ENCODE measurements at places on chromosomes 11 and 22.

DNA sequence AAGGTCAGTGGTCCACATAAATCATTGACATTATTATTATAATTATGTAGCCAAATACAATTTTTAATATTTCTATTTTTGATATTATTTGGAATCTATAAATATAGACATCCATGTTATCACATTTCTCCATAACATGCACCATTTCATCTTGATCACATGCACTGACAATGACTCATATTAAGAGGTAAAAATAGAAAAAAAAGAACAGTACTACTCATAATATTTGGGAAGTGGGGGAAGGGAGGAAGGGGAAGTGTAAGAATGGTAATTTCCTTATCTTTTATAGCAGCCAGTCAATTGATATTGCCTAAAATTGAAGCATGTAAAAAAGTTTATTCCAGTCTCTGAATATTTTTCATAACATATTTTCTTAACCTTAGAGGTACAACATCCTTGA lies 72.3 kb downstream of the ADM start:
- no peak overlapping the region for H3K4me3 ChIP-seq
- no peaks in the 10 kb centered on the region for H3K36me3 ChIP-seq
- H3K27me3 ChIP-seq: no peaks in the 10 kb centered on the region
- H3K27ac ChIP-seq: peak overlapping the region; percentile 58

GRCh38 chr11:74826901-74827300 lies 78.3 kb downstream of the RNF169 start:
- H3K27me3 ChIP-seq: no peaks in the 10 kb centered on the region
- peaks cover 58% of the 10 kb centered on the region for H3K36me3 ChIP-seq
- no peaks in the 10 kb centered on the region for H3K4me1 ChIP-seq
- H3K4me3 ChIP-seq: no peak overlapping the region
- H3K27ac ChIP-seq: no peak overlapping the region

GRCh38 chr22:42644422-42645340 lies 4.3 kb upstream of the ATP5MGL start:
- H3K4me1 ChIP-seq: peaks cover 60% of the 10 kb centered on the region
- peak overlapping the region; percentile 60 for H3K27ac ChIP-seq
- no peaks in the 10 kb centered on the region for H3K36me3 ChIP-seq
- H3K27me3 ChIP-seq: no peaks in the 10 kb centered on the region
- no peak for DNase-seq
- peak overlapping the region; percentile 7 for H3K4me3 ChIP-seq

DNA sequence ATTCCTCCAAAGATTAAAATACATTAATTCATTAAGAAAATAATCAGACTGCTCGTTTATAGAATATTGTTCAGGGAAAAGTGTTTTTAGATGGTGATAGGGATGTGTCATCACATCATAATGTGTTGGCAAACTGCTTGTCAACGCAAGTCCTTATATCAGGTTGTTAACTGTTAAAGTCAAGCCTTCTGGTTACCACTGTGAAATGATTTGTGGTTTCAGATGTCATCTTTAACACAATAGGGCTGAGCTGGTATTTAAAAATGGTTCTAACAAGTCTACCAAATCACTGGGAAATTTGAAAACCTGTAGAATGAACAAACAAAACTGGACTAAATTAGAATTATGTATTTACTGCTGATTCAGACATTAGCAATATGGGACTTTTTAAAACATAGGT lies 2.4 kb upstream of the MMP13 start:
- no peaks in the 10 kb centered on the region for H3K4me1 ChIP-seq
- H3K36me3 ChIP-seq: no peaks in the 10 kb centered on the region
- no peaks in the 10 kb centered on the region for H3K27me3 ChIP-seq
- H3K27ac ChIP-seq: no peak overlapping the region
- DNase-seq: no peak

DNA sequence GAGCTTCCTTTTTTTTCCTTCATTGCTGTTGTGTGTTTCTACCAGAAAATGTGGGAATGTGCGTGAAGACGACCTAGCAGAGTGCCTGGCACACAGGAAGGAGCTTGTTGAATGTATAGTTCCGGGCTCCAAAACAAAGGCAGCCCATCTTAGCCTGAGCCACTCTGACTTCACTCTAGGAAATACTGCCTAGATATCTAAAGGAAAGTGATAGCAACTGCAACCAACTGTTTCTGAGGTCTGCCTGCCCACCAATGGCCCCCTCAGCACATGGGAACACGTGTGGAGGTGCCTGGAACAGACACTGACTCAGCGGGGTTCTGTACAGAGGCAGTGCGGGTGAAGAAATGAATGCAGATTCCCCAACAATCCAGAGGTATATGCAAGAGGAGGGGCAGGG lies 14.7 kb upstream of the XBP1 start:
- peaks cover 7% of the 10 kb centered on the region for H3K4me1 ChIP-seq
- H3K27me3 ChIP-seq: no peaks in the 10 kb centered on the region
- H3K4me3 ChIP-seq: no peak overlapping the region

DNA sequence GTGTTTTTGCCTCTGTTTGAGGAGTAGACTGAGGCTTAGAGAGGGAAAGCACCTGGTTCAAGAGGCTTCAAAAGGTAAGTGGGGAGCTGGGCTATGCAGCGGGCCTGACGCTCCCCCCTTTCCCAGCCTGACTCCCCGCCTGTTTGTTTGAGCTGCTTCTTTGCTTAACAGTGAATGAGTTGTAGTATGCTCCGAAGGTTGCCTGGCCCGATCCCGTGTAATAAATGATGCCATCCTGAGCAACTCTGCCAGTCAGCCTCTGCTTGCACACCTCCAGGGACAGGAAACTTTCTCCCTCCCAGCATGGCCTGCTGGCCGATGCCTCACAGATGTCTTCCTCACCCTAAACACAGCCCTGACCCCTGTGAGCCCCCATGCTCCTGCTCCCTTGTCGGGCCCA lies 45.5 kb upstream of the TTLL12 start:
- no peak overlapping the region for H3K4me3 ChIP-seq
- peaks cover 7% of the 10 kb centered on the region for H3K27me3 ChIP-seq
- DNase-seq: no peak

DNA sequence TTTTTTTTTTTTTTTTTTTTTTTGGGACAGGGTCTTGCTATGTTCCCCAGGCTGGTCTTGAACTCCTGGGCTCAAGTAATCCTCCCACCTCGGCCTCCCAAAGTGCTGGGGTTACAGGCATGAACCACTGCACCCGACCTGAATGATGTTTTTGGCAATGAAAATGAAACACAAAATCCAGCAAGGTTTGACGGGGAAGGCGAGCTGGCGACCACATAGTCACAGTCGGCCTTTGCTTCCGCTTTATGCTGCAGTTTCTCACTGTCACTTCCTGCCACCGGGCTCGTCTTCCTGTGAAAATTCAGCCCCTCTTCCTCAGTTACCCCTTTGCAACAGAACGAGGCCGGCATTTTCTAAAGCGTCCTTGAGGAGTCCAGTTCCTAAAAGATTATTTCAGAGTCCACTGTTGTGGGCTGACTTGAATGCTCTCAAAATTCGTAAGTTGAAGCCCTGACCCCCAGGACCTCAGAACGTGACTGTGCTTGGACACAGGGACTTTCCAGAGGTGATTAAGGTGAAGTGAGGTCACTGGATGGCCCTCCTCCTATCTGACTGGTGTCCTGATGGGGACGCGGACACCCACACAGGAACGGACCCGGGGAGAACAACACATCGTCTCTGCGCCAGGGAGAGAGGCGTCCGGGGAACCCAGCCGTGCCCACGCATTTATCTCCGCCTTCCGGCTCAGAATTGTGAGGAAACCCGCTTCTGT lies 2.9 kb upstream of the BID start:
- DNase-seq: no peak
- no peaks in the 10 kb centered on the region for H3K27me3 ChIP-seq
- H3K36me3 ChIP-seq: no peaks in the 10 kb centered on the region
- H3K4me1 ChIP-seq: peaks cover 31% of the 10 kb centered on the region

DNA sequence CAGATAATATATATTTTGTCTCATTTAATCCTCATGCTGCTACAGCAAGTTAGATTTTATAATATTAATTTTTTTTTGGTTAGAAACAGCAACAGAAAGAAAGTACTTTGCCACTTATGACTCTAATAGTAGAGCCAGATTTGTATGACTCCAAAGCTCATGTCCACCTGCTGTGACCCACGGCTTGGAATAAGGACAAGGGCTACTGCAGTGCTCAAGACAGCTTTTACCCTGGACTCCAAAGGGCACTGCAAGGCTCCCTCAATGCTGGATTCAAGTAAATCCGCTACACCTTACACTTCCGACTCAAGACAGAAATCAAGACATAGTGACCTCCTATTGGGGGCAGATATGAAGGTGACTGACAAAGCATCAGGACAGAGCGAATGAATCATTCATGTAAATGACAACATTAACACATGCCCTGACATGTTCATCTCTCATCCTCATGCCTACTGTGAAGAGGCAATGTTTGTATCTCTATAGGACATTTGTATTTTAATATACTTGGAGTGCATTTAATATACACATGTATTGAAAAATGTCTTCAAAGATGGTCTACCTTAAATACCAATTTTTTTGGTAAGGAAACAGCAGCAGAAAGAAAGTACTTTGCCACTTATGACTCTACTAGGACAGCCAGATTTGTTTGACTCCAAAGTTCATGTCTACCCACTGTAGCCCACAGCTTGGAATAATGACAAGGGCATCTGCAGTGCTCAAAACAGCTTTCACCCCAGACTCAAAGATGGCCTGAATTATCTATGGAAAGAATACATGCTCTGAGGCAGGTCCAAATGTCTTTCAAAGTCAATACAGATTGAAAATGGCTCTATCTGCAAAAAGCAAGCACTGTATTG lies 375.6 kb upstream of the CCDC90B start:
- H3K4me3 ChIP-seq: no peak overlapping the region
- no peak overlapping the region for H3K27ac ChIP-seq
- H3K36me3 ChIP-seq: no peaks in the 10 kb centered on the region
- H3K27me3 ChIP-seq: no peaks in the 10 kb centered on the region
- DNase-seq: no peak
- H3K4me1 ChIP-seq: no peaks in the 10 kb centered on the region

DNA sequence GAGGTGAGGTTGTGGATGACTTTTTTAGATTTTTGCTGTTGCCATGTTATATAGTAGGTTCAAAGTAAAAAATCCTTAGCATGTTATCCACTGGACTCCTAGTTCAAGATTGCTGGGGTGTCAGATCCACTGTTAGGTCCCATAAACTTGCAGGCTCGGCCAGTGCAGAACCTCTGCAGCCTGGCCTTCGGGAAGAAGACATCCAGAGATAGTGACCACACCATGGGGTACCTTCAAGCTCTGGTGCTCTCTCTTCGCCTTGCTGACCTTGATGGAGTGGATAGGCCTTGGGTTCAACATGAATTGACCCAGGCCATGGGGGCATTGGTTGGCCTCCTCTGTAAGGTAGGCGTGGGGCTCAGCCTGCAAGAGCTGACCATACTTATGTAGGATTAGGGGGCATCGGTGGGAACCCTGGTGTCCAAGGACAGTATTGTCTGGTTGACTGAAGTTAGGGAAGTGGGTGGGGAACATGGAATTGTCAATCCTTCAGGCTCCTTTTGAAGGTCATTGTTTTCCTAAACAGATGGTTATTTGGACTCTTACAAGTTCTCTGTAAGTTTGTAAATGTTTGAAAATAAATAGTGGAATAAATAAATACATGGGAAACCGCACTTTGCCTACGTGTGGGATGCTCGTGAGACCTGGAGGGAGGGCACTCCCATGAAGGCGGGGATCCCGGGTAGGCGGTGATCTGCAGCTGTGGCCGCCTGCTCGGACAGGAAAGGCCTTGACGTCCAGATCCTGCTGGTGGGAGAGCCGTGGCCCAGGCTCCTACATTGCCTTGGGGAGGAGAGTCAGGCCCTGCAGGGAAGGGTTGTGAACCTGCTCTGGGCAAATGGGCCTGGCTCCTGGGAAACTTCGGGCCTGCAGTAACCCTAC lies 37.1 kb downstream of the BCR start:
- H3K36me3 ChIP-seq: no peaks in the 10 kb centered on the region
- no peak overlapping the region for H3K4me3 ChIP-seq
- H3K4me1 ChIP-seq: peaks cover 93% of the 10 kb centered on the region
- no peaks in the 10 kb centered on the region for H3K27me3 ChIP-seq

GRCh38 chr11:111603611-111604130 lies 1.4 kb downstream of the SIK2 start:
- peak overlapping the region; percentile 99 for H3K27ac ChIP-seq
- H3K36me3 ChIP-seq: no peaks in the 10 kb centered on the region
- peaks cover 57% of the 10 kb centered on the region for H3K4me1 ChIP-seq
- DNase-seq: no peak
